ENCODE measurements at places on chromosomes 1 and 21.

- DNase-seq, result no peak
Measured at GRCh38 chr1:85602571-85602970, 22.0 kb downstream of the CCN1 start.

DNA sequence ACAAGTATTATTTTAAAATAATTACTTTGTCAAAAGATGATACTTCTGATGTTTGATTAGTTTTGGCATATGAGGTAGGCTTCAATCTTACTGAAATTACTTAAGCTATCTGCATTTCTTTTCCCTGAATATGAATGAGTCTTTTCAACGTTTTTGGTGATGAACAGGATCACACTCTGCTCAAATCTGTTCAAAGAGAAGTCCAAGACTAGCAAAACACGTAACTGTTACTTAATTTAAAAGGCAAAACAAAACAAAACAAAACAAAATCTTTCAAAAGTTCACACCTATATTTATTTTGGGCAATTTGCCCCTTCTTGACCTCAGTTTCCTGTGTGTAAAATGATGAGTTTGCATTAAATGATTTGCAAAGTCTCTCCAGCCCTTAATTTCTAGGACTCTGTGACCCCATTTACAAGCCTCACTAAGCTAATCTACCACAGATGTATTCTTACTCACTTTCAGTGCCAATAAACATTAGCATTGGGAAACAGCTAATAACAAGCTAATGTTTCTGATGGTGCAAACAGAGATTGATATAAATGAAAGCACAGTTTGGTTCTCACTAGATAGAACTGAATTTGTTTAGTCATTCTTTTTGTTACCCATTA lies 865.4 kb downstream of the LTN1 start:
- DNase-seq, result no peak

DNA sequence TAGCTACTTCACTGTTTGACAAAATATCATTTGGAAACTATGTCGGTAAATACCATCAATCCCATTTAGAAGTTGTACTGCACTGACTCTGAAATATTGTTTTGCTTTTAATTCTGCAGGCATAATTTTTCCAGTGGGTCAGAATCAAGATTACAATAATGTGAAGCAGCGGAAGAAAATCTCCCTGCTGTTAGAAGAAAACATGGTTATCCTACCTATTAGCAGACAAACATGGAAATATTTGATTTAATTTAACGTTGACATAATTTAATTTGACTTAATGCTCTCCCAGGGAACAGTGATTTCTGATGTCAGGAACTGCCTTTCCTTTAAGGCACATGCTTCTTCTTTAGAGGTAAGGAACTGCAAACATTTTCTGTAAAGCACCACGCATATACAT lies 634.0 kb downstream of the LTN1 start:
- DNase-seq, result no peak

DNA sequence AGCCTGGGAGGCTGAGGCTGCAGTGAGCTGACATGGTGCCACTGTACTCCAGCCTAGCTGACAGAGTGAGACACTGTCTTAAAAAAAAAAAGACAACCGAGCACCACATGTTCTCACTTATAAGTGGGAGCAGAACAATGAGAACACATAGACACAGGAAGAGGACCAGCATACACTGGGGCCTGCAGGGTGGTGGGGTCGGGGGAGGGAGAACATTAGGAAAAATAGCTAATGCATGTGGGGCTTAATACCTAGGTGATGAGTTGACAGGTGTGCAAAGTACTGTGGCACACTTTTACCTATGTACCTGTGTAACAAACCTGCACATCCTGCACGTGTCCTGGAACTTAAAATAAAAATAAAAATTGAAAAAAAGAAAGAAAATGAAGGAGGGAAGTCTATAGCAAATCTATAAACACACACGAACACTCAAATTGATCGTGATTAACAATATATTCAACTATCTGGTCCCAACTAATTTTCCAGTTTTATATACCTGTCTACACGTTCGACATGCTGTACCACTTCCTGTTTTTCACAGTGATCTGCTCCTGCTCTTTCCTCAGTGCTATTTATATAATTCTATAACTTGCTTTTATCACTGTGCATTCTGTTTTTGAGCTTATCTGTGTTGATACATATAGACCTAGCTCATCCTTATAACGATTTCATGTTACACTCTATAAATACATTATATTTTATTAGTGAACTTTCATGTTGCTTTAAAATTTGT lies 27.2 kb downstream of the AK5 start:
- DNase-seq, result no peak

DNA sequence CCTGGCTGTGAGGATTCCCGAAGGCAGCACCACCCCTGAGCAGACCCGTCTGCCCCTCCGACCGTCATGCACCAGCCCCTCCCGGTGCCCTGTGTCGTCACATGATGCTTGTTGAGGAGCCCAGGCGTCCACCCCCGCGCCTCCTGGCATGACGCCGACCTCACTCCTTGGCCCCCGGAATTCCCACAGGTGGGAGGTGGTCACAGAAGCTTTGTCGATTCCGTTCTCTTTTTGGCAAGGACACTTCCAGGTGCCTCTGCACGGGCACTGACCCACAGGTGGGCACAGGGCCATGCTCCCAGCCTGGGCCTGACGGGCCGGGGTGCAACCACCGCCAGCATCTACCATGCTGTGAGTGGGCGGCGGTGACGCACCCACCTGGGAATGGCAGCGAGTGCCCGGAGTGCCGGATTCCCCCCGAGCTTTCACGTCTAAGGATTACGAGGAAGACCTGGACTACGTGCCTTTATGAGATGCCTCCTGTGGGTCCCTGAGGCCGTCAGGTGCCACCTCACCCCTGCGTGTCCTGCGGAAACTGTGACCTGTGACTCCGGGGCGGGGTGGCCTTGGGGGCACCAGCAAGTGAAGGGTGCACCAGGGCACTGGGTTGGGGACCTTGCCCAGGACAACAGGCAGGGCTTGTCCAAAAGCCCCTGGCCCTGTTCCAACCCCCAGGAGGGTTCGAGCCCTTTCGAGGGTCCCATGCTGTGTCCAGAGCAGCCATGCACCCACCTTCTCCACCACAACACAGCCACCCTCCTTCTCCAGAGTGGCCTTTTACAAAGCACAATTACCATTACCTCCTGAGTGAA lies 31.4 kb upstream of the COL6A1 start:
- DNase-seq, result no peak

DNA sequence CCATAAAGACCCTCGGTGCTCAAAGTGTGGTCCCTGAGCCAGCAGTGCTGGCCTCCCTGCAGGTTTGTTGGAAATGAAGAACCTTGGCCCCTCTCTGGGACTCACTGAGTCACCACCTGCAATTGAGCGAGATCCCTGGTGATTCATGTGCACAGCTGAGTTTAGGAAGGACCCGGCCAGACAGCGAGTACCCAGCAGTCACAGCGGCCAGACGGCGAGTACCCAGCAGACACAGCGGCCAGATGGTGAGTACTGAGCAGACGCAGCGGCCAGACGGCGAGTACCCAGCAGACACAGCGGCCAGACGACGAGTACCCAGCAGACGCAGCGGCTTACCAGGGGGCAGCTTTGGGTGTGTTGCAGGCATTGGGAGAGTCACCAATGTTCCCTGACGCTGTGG lies 123.8 kb downstream of the PRDM16 start:
- DNase-seq, result no peak

GRCh38 chr1:112172294-112172882 lies 182.9 kb upstream of the KCND3 start:
- no peak for DNase-seq

- DNase-seq, result no peak
Measured at GRCh38 chr1:198651650-198652400, 13.0 kb downstream of the PTPRC start.

DNA sequence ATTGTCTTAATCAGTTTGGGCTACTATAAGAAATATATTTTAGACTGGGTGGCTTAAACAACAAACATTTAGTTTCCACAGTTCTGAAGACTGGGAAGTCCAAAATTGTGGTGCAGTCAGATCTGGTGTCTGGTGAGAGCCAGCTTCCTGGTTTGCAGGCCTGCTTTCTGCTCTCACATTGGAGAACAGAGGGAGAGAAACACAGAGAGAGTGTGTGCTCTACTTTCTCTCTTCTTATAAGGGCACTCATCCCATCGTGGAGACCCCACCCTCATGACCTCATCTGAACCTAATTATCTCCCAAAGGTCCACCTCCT lies 4.1 kb downstream of the LEPR start:
- no peak for DNase-seq

DNA sequence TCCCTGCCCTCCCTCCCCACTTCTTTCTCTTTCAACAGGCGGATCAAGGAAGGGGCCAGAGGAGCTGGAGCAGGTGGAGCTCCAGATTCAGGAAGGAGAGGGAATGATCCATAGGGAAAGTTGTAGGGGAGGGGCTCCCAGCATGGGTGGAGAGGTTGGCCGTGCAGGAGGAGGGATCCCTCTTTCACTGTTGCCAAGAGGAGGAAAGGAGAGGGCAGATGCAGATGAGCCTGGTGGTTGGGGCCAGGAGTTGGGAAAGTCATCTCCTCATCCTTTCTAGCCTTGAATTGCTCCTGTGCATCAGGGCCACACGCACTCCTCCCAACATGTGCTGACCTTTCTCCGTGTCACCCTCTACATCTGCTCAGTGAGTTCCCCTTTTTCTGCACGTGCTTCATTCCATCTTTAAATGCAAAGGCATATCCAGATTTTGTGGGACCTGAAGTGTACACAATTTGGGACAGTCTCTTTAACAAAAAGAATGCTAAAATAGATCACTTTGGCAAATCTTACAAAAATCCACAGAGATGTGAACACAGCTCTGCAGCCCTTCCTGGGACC lies 32.4 kb downstream of the ZBTB18 start:
- DNase-seq, result no peak

DNA sequence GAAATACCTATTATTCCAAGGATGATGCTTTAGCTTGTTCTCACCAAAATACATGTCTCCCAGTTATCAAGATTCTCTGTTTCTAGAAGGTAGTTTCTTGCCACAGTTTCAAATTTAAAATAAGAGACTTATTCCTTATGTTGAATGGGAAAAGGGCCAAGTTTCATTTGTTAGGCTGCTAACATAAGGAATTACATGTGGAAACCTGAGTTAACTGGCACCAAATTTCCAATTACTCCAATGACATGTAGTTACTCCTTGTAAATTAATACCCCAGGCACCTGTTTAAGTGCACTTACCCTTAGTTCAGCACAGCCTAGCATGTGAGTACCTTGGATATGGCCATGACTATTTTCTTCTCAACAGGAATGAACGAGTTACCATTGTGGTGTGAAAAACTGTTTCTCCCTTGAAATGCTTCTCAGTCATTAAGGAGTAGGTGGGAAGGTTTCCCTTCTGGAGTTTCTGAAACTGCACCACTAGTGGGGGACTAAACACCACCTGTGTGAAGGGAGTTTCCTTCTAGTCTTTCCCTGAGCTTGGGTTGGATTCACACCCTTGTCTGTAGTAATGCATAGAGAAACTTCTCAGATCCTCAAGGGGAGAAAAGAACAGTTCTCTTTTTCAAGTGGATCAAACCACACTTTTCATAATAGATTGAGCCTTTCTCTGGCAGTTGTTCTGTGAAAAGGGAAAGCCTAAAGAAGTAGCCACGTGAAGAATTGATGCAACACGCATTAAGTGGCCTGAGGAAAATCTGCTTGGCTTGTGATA lies 32.3 kb upstream of the LRRC8C start:
- DNase-seq, result no peak

DNA sequence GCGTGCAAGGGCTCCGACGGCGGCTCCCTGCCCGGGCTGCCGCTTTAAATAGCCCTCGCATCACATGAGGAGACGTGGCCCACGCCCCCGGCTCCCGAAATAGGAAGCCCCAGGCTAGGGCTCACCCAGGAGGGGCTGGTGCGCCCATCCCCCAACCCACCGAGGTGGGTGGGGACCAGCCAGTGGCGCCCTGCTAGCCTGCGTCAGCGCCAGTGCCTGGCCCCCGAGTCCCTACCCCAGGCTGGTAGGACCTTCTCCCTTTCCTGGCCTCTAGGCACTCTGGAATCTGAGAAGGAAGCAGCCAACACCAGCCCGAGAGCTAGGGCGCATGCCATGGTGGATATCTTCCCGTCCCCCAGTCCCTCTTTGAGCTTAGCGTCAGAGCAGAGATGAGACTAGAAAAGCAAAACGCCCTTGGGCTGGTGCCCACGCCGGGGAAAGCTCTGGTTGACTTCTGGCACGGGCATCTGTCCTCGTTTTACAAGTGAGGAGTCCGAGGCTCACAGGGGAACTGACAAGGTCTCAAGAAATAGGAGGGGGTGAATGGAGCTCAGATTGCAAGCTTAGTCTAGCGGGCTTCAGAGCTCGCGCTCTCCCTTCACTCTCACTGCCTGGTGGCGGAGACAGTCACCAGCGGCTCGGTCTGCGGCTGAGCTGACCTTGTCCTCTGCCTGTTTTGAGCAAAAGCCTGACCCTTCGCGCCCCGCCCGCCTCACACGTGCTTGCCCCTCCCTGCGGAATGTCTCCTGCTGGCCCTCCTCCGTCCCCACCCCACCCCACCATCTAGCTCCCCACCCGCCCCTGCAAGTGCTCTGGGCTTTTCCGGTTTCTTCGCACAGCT lies at the start of gene FABP3:
Gene FABP3, minus strand, starts transcription at position 21 of the 841 bp plus-strand sequence. CDS start 62 bp downstream, outside the sequence.
- no peak for DNase-seq

DNA sequence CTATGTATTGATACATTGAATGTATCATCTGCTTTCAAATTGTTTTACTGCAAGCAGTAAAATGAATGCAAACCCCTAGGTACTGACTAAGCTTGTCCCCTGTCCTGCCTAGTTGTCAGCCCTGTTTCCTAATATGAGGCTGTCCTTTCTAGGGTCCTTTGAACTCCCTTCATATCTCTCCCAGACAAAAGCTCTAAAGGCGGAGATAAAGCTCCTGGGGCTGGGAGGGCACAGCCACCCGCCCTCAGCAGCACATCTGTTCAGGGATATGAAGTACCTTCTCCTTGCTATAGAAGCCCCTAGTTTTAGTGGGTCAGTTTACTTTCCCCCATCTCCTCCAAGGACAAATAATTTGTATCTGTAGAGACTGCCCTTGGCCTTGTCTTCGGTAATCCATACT lies 93.1 kb upstream of the ETS2 start:
- no peak for DNase-seq

- no peak for DNase-seq
Measured at GRCh38 chr1:32816676-32817158, 441 bp downstream of the YARS1 start.

DNA sequence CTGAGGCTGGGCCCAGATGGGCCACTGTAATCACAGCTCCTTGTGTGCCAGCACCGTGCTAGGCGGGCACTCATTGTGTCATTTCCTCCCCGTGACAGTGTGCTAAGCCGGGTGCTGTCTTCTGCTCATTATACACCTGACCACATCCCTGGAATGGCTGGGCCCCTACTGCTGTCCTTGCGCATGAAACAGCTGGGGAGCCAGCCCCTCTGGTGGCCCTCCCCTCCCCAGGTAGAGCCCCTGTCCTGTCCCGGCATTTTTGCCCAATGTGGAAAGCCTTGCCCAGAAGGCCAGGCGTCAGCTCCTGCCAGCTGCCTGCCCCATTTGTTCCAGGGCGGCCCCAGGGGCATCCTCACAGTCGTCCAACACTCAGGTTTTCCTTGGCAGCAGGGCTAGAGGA lies 107.4 kb upstream of the CASZ1 start:
- no peak for DNase-seq

GRCh38 chr1:110285316-110285715 lies 53.9 kb upstream of the RBM15 start:
- DNase-seq, result no peak

DNA sequence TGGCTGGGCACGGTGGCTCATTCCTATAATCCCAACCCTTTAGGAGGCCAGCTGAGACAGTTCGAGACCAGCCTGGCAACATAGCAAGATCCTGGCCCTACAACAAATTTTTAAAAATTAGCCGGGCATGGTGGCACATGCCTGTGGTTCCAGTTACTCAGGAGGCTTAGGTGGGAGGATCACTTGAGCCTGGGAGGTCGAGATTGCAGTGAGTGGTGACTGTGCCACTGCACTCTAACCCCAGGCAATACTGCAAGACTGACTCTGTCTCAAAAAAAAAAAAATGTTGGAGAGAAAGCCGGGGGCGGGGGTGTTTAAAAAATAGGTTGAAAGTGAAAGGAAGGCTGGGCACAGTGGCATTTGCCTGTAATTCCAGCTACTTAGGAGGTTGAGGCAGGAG lies 16.5 kb downstream of the CLDN19 start:
- DNase-seq, result no peak

All from activated CD4-positive, alpha-beta T cell treated with anti-CD3 and anti-CD28 coated beads for 4 hours (primary cell).